ENCODE measurements at places on chromosomes 3 and 15.

DNA sequence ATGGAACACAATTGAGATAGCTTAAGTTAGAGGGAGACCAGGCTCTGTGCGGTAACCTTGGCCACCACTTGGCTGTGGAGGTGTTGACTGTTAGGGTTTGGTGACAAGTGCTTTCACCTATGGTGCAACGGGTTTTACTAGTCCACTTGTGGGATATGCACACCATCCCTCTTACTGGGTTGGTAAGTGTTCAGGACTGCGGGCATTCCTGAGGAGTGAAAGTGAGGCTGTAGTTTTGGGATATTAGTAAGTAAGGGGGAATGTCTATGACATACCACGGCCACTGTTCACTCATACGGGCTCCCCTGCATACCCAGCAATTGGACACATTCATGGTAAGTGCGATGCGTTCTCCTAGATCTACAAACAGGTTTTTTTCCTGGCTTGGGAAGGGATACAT lies 8.0 kb upstream of the RAD54L2 start:
- DNase-seq = no peak

DNA sequence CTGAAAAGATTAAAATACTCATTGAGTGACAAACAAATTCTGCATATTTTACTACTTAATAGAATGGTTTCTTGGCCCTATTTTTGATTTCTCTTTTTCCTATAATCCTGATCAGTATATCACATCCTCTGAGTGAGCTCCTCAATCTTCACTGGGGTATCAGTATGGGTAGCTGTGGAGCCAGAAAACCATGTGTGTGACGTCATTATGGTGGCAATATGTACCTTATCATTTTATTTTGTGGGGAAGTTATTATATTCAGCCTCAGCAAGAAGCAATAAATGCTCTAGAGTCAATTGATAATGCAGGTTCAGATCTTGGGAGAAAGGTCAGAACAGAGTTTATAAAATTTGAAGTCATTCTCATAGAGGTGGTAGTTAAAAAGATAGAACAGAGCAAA lies 1135.7 kb upstream of the CADM2 start:
- no peak for DNase-seq

DNA sequence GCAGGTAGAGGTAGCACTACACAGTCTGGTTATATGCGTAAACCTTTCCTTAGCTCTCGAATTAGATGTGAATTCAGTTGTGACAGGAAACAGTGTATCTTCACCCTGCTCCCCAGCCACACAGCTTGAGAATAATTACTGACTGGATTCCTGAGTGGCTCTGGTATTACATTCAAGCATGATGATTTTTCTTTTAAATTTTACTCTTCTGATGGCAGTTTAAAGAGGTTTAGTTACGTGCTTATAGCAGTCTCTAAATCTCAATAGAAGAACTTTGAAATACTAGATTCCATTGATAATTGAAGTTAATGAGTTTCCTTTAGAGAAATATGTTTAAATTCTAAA lies 98.8 kb downstream of the FNDC3B start:
- no peak for DNase-seq

GRCh38 chr3:63588895-63589294 lies 63.6 kb upstream of the SNTN start:
- no peak for DNase-seq

DNA sequence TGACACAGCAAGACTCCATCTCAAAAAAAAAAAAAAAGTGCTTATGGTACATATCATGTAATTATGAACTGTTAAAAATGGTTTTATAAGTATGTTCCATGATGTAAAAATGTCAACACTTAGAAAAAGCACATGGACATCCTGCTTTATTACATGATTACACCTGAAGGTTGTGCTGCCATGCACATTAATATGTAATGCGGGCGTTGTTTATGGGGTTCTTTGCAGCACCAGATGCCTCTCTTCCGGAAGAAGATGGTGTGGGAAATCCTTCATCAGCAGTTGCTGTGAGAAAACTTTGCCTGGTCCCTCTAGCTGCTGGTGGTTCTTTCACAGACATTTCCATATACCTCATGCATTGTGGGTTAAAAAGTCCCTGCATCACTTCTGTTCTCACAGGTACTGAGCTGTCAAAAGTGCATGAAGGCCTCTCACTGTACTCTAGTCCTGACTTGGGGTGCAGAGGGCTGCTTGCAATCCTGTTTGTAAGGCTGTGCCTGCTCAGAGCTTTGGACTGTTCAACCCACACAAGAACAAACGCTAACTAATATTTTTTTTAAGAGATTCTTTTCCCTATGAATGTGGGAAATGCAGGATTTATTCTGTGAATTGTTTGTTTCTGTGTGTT lies 43.6 kb downstream of the SENP2 start:
- no peak for DNase-seq

GRCh38 chr3:160157321-160157720 lies 67.9 kb upstream of the C3orf80 start:
- no peak for DNase-seq

GRCh38 chr15:90769375-90769774 lies 52.2 kb downstream of the BLM start:
- DNase-seq = no peak

- DNase-seq = peak; percentile 65
These were observed 152.7 kb downstream of the IL20RB start for GRCh38 chr3:137110392-137110996.

DNA sequence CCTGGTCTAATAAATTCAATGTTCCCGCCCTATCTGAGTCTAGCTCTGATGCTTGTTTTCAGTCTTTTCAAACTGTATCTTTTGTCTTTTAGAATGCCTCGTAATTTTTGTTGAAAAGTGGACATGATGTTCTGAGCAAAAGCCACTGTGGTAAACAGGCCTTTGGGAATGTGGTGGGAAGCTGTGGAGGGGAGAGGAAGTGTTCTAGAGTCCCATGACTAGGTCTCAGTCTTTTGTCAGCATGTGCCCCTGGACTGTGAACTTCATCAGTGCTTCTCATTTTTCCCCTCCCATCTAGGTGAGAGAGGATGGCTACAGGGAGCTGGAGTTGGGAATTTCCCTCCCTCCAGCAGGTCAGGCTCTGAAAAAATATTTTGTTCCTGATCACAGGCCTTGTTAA lies 33.7 kb downstream of the SUSD5 start:
- no peak for DNase-seq

GRCh38 chr3:46236294-46237054 lies 5.8 kb upstream of the CCR3 start:
- no peak for DNase-seq

DNA sequence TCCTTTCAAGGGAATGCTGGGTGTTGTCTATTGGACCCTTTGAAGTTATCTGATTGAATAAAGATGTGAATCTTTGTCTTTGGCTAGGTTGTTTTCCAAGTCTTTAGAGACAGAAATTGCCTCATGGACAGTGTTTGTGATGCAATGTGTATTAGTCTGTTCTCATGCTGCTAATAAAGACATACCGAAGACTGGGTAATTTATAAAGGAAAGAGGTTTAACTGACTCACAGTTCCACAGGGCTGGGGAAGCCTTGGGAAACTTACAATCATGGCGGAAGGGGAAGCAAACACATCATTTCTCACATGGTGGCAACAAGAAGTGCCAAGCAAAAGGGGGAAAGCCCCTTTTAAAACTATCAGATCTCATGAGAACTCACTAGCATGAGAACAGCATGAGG lies 88.8 kb upstream of the PLXND1 start:
- no peak for DNase-seq

DNA sequence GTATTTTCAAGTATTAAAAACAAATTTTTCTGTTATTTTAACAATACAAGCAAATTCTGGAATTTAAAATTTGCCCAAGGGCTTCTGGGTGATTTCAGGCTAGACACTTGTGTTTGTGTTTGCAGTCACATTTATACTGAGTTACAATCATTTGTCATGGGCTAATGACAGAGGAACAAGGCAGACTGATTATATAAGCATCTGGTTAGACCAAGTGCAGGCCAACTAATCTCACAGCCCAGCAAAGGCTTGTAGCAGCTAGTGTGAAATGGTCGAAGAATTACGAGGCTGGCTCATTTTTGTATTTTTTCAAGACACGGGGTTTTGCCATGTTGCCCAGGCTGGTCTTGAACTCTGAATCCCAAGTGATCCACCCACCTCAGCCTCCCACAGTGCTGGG lies 52.1 kb downstream of the CMTM8 start:
- no peak for DNase-seq

DNA sequence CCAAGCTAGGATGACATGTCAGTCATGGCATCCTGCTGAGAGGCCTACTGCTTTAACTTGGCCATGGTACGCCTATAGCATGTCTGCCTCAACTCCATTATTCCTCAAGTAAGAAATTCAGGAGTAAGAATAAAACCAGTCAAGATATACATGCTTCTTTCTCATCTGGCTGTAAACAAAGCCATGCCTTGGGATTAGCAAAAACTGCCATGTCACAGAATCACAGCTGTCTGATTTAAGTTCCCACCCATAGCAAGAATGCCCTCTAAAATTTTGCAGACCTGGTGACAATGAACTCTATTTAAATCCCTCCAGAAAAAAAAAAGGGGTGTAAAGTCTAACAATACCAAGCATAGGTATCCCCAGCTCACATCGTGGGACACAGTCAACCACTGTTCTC lies 55.6 kb upstream of the ACAN start:
- no peak for DNase-seq

GRCh38 chr15:74695597-74696397 lies at the start of gene EDC3:
TSS of gene EDC3 (minus strand) at chr15:74696024. CDS start at chr15:74675124, 20,900 bp downstream.
- peak; percentile 66 for DNase-seq

GRCh38 chr15:31440754-31441311 lies 114.2 kb downstream of the KLF13 start:
- no peak for DNase-seq

GRCh38 chr15:98009971-98010370 lies 49.5 kb downstream of the ARRDC4 start:
- no peak for DNase-seq

DNA sequence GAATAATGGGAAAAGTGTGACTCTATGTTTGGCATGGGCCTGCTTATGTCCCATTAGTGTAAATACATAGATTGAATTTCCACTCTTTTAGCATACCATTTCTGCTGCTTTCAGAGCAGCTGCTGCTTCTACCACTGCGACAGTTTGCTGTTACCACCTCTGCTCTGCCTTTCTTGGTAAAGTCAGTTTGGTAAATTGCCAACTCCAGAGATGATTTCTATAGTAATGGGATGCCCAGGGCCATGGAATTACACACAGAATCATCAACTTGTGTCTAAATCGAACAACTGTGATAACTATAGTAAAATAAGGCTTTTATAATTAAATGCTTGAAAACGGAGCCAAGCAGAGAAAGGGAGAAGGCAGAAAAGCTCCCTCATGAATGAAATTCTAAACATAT lies 168.4 kb upstream of the VEPH1 start:
- DNase-seq = no peak

DNA sequence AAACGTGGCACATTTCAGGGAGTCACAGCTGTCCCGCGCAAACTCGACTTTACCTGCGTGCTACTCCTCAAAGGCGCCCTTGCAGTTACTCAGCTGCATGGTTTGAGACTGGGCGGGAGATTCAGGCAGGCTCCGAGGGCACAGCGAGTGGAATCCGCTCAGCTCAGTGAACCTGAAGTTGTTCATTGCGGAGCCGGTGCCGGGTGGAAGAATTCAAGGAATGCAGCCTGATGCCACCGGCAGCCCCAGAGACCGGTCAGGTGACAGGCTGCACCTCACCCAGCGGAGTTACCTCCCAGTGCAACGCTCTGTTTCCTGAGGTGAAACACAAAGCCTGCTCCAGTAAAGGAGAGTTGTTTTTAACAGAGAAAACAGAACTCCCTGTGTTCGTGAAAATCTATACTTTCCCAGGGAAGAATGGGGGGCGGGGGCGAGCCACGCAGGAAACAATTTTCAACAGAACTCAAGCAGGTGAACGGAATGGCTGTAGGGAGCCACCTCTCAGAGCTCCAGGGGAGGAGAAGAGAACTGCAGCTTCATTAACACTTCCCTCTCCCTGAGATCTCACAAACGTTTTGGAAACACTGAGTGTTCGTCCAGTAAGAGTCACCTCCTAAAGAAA lies 3.8 kb downstream of the VEPH1 start:
- no peak for DNase-seq

DNA sequence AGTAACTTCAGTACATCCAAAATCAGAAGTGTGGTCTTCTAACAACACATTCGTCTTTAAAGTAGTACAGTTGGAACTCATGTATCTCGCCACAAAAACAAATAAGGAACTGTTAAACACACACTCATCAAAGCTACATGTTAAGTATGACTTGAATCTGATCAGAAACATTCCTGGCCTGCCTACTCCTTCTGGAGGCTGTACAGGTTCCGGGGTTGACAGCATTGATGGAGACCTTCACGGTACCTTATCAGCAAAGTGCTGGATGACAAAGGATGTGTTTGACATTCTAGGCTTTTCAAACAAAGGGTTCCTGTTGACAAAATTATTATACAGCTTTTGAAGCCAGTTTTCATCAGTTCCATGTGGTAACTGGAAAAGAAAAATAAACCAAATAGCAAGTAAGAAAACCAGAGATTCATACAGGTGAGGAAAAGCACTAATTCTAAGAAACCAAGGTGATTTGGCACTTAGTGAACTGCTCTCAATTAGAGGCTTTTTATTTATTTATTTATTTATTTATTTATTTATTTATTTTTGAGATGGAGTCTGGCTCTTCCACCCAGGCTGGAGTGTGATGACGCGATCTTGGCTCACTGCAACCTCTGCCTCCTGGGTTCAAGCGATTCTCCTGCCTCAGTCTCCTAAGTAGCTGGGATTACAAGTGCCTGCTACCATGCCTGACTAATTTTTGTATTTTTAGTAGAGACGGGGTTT lies 44.3 kb downstream of the MYO5C start:
- DNase-seq = no peak

All from bone marrow (tissue), 2 donors.